ENCODE measurements at places on chromosomes 2 and 18.

- no peak for DNase-seq
Measured at GRCh38 chr2:26246818-26247217, 2.1 kb downstream of the HADHB start.

DNA sequence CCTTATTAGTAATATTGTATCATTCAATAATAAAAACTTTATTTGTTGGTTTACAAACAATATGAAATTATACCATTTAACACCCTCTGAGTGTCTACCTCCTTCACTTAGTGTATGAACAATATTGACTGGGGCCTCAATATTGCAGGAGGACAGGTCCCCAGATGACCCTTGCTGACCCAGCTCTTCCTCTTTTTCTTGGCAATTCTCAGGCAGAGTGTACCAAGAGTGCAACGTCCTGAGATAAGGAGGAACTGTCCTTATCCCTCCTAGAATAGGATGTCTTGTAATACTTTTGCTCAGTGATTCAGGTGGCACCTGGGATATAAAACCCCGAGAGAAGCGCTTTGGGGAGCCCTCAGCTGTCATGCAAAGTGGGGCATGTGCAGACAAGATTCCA is 76.8 kb downstream of the PLA2R1 start:
- no peak for DNase-seq

GRCh38 chr2:66805968-66806367 is 371.0 kb downstream of the MEIS1 start:
- no peak for DNase-seq

DNA sequence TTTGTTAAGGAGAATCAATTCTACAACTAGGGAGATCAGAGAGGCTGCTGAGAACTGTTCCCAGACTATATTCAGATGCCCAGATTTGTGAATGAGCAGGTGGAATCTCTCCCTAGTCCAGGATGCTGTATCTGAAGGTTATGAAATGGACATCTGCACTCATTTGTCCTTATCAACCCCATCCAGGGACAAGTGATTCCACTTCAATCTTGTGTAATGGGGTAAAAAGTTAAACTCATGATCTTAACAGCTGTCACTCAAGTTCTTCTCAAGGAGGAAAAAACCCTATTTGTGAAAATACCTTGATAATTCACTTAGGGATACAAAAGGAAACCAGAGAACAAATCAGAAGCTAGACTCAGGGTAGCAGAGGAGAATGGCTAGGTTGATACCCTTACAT is 144.8 kb downstream of the PLCL1 start:
- DNase-seq, result no peak

DNA sequence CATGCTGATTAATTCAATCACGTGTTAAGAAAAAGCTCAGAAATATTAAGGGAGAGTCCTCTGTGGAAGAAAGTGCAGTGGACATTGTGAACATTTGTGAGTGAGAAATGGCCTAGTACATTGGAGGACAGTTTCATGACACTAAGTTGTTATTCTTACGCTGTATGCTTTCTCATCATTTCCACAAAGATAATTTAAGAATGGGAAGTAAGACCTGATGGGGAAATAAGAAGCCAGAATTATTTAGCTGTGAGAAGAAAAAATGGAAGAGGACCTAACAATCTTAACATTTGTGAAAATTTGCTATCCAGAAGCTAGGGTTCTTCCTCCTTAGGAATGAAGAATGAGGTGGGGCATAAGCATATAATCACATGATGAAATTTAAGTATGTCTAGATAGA is 15.2 kb upstream of the RAPH1 start:
- no peak for DNase-seq

- no peak for DNase-seq
Measured at GRCh38 chr2:237472187-237472712, 14.8 kb upstream of the MLPH start.

DNA sequence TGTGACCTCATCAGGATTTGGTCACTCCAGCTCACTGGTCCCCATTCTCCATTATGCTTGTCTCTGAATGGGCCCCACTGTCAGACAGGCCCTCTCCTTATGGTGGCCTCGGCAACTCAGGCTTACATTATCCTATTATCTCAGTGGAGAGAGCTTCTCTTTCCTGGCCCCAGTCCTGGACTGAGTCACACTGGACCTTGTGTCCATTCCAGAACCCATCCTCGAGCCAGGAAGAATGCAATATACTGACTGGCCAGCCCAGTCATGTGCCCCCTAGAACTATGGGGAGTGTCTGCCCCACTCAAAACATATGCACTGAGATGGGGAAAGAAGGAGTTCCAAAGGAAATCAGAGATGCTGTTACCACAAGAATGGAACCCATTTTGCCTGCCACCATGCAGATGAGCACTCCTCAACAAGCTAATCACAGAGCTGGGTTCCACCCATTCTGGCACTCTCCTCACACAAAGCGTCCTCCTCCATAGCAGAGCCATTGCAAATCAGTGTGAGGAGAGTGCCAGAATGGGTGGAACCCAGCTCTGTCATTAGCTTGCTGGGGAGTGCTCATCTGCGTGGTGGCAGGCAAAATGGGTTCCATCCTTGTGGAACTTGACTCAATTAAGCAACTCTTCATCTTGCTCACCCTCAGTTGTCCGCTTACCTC is 71.9 kb downstream of the CHRNA1 start:
- DNase-seq, result no peak

- no peak for DNase-seq
Measured at GRCh38 chr2:233476651-233477547, 89.7 kb downstream of the USP40 start.

- no peak for DNase-seq
Measured at GRCh38 chr2:9221223-9221622, 14.6 kb downstream of the ASAP2 start.

GRCh38 chr2:162243294-162243693 is at the start of gene FAP:
FAP (minus strand) TSS chr2:162243445; CDS start chr2:162243327, 118 bp downstream.
- peak; percentile 2 for DNase-seq

DNA sequence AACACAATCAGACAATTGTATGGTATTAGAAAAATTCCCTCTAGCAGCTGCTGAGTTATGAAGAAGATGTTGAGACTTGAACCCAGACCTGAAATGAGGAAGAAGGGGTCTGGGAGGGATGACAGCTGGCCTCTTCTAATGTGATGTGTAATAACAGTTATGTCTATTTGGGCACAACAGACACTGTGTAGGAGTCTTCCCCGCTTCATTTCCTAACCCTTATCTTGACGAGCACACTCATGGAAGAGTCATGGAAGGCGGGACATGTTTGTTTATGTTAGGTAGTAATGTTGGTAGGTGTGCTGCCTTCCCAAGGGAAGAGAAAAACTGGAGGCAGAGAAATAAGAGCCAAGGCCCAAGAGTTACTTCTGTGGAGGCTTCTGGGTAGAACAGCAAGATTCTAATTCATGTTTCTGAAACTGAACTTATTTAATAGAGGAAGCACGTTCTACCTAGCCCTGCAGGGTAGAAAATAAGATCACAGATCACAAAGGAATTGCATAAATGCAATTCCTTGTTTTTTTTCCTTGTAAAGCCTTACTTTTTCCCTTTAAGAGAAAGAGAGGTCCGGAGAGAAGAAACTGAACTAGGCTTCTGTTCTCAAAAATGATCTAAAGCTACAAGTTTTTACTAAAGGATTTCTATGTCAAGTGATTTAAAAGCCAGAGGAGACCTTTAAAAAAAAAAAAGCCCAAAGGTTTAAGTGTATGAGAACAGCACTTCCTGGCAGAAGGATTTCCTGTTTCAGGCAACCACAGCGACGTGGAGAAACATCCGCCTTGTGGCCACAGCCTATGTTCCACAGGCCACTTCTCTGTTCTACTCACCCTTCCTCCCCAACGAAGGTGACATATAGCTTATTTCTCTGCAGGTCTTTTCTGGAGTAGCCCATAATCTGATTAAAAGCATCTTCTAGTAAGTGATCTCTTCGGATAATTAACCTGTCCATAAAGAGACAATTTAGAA is 68.5 kb upstream of the STK17B start:
- peak; percentile 11 for DNase-seq

GRCh38 chr2:172742931-172743540 is 7.4 kb downstream of the RAPGEF4 start:
- DNase-seq, result peak; percentile 29

- DNase-seq, result no peak
Measured at GRCh38 chr2:200089040-200089755, 133.8 kb downstream of the MAIP1 start.

GRCh38 chr2:8786463-8786862 is 51.0 kb downstream of the KIDINS220 start:
- no peak for DNase-seq

DNA sequence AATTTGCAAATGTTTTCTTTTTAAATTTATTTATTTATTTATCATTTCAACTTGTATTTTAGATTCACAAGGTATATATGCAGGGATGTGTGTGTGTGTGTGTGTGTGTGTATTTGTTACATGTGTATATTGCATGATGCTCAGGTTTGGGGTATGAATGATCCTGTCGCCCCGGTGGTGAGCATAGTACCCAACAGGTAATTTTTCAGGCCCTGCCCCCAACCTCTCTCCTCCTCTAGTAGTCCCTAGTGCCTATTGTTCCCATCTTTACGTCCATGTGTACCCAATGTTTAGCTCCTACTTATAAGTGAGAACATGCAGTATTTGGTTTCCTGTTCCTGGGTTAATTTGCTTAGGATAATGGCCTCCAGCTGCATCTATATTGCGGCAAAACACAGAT is 33.0 kb upstream of the KIF5C start:
- DNase-seq, result no peak

DNA sequence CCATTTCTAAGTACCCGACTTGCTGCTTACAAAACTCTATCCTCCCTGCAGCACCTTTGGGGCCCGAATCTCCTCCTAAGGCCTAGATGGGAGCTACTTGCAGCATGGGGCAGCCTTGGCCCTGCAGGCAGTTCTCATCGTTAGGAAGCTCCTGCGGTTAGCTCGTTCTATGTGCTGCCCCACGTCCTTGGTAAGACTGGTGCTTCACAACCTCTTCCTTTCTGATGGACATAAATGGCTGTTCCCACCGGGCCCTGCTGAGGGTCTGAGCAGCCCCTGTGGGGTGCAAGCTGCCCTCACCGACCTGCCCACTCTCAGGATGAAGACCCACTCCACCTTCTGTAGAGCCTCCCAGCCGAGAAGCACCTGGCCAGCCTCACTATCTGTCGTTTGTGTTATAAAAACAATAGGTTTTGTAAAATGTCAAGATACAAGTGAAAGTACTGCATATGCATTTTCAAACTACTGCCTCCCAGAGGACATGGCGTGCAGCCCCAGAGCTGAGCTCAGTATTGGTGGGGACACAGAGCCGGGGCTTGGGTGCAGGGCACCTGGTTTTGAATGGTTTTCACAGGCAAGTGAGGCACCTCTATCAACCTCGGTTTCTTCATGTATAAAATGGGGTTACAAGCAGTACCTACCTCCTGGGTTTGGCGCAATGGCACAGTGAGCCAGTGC is 19.4 kb downstream of the OTOF start:
- no peak for DNase-seq

GRCh38 chr18:33113416-33113815 is 327.1 kb downstream of the CCDC178 start:
- no peak for DNase-seq

- no peak for DNase-seq
Measured at GRCh38 chr2:161146996-161147395, 13.2 kb upstream of the TANK start.

DNA sequence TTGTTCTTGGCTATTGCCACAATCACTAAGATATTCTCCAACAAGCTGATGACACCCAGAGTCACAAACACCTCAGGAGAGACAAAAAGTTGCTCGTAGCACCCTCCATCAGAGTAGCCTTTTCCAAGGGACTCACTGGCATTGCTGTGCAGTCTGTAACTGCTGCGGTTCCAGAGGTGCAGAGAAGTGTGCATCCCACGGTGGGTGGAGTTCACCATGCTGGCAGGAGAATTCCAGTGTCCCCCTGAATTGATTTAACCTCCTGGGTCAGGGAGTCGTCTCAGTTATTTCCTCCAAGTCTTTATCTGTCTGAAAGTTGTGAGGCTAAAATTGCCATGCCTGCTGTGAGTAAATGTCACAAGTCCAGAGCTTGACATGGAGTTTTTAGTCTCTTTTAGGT is 443 bp downstream of the MC4R start:
- DNase-seq, result no peak

GRCh38 chr2:120719491-120719890 is 16.2 kb upstream of the GLI2 start:
- DNase-seq, result no peak

DNA sequence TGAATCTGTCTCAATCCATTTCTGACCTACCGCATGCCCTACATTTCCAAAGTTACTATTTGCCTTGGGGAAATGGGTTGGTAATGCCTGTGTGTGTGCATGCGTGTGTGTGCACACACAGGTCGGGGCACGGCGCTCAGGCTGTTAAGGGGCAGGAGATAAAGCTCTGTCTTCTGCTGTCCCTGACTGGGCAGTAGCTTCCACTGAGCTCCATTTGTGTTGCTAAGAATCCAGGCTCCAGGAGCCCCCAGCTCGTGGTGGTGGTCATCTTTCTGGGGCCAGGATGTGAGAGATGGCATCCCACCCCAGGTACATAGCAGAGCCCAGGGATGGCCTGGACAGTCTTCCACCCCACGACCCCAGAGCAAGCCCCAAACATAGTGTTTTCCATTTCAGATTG is 66.7 kb upstream of the HS6ST1 start:
- DNase-seq, result no peak
